ENCODE measurements at places on chromosomes 2 and 18.
A peak's percentile ranks its signal among the peaks of the same experiment; 100 is the strongest.

DNA sequence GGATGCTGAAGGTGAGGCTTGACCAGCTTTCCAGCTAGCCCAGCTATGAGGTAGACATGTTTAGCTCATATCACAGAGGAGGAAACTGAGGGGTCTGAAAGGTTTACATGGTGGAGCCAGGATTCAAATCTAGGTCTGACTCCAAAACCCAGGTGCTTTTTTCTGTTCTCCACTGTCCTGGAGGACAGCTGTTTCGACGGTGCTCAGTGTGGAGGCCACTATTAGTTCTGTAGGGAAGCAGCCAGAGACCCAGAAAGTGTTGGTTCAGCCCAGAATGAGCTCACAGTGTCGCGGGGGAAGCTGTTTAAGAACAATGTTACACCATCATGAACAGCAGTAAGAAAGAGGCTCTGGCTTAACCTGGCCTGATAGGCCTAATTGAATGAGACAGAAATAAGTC is 11.1 kb downstream of the PROC start:
- DNase-seq: no peak

DNA sequence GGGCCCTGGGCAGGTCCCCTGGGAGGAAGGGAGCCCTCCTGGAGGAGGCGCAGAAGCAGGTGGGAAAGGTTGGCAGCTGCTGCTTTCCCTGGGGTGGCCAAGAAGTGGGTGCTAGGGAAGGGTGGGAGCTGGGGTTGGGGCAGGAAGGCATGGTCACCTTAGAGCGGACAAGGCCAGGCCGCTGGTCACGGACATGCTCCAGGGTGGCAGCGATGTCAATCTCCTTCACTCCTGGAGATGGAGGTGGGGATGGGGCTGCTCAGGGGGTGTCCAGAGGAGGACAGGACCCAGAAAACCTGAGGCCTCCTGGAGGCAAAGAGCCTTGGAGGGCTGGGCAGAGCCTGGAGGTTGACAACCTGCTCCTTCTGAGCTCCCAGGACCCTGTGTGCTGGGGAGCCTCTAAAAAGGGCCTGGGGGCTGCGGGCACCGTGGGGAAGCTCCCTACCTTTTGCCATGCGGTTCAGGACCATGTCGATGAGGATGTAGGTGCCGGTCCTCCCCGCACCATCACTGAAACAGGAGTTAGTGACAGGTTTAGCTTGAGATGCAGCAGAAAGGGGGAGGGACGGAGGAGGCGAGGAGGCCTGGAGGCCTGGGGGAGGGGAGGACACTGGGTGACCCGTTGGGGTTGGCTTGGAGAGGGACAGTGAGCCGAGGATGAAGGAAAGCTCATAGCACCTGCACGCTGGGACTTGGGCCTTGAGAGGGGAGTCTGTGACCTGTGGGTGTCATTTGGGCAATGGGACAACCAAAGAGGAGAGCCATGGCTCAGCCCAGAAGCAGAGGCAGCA is 11.4 kb downstream of the DNAJB2 start:
- DNase-seq: no peak

DNA sequence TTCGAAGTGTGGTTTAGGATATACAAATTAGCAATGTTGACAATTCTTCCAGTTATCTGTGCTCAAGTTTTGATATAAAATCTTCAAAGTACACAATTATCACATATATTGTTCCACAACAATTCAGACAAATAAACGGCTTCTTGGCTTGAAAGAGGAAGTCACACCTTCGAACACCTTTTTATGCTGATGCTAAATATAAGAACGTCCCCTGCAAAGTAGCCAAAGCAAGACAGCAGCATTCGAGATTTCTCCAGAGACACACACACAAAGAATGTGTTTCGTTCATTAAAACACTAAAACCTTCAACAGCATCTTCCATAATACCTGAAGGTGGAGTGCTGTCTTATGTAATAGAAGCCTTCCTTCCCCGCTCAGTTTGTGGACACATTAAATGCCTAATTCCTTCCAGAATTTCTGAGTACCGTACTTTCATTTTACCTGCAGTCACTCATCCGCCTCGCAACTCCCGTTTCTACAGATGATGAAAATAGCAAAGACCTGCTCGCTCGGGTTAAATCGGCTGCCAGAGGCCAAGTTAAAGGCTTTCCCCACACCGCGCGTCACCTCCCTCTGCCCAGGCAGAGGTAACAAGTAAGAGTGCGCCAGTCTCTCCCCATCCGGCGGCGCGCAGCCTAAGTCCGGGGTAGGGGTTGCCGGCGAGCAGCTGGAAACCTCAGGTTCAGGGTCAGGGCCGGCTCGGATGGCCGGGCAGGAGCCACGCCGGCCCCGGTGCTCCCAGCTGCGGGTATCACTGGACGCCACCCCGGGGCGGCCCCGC is 847 bp downstream of the SERPINE2 start:
- peak; percentile 21 for DNase-seq

DNA sequence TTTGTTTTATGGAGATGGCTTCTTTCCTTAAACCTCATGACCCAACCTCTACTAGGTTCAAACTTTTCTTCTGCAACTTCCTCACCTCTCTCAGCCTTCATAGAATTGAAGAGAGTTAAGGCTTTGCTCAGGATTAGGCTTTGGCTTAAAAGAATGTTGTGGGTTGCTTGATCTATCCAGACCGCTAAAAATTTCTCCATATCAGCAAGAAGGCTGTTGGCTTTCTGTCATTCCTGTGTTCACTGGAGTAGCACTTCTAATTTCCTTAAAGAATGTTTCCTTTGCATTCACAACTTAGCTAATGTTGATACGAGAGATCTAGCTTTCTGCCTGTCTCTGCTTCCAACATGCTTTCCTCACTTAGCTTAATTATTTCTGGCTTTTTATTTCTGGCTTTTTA is 58.1 kb upstream of the KYNU start:
- DNase-seq: no peak

DNA sequence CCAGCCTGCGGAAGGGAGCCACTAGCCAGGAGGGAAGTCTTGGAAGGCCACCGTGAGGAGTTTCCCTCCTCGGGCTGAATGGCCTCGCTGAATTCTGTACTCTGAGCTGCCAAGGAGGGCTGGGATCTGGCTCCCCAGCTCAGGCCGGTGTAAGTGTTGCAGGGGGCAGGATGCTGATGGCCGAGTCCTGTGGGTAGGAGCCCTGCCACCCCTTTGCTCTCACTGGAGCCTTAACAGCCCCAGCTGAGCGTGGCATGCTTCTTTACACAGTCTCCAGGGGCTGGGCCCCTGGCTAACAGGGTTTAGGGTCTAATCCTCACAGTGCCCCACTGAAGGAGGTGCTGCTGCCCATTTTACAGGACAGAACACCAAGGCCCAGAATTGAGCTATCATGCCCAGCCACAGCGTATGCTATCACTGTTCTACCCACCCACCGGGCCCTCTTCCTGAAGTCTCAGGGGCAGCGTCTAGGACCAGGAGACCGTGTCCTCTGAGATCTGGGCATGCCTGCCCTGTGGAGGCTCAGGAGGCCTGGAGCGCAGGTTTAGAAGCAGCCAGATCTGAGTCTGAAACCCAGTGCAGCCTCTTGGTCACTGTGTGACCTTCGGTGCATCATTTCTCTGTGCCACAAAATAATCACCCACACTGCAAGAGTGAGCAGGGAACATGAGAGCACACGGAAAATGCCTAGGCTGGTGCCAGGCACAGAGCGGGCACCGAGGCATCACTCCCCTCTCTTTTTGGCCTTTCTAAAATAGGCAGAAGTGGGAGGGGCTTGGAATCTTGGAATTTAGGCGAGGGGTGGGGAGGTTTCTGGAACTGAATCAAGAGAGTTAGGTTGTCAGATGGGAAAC is 42.9 kb downstream of the TMEM37 start:
- no peak for DNase-seq

GRCh38 chr2:142175813-142176338 is 45.1 kb upstream of the LRP1B start:
- DNase-seq: no peak

- DNase-seq: no peak
These were observed 60.5 kb upstream of the GALNT5 start for GRCh38 chr2:157196956-157197355.

DNA sequence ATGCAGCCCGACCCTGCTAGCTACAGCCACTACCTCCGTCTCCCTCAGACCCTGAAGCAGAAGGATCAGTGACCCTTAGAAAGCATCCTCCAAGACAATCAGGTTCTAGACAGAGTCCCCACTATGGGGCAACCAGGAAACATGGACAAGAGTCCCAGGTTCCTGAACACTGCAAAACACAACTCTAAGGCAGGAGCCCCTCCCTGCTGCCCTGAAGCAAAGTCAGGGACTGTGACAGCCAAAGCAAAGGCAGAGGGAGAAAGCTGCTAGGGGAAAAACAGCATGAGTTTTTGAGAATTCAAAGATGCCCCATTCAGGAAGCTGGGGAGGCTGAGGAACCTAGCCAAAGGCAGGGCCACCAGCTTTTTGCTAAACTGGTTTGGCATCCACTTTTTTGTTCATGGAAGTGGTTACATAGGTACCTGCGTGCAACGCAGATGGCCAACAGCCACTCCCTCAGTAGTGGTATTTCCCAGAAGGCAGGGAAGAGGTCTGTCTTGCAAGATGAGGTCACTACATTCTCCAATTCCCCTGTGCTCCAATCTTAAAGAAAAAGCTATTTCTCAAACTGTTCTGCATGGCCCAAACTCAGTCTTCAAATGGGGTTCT is 33.2 kb downstream of the MYO5B start:
- DNase-seq: no peak

DNA sequence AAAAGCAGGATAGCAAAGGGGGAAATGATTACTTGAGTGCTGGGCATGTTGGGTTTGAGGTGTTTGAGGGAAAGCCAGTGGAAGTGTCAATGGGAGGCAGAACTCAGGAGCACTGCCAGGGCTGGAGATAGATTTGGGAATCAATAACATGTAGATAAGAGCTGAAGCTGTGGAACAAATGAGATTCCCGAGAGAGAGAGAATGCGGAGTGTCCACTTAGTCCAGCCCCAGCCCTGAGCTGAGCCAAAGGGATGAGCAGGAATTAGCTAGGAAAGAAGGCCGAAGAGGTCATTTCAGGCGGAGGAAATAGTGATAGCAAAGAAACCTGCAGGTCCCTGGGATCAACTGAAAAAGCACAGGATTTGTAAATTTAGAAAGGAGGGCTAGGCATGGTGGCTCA is 21.2 kb upstream of the YES1 start:
- DNase-seq: no peak

- no peak for DNase-seq
These were observed 9.7 kb upstream of the EN1 start for GRCh38 chr2:118856978-118857676.

- no peak for DNase-seq
These were observed 12.5 kb upstream of the BUB1 start for GRCh38 chr2:110690083-110690965.

- no peak for DNase-seq
These were observed 93.3 kb upstream of the SPRED2 start for GRCh38 chr2:65525616-65526231.

DNA sequence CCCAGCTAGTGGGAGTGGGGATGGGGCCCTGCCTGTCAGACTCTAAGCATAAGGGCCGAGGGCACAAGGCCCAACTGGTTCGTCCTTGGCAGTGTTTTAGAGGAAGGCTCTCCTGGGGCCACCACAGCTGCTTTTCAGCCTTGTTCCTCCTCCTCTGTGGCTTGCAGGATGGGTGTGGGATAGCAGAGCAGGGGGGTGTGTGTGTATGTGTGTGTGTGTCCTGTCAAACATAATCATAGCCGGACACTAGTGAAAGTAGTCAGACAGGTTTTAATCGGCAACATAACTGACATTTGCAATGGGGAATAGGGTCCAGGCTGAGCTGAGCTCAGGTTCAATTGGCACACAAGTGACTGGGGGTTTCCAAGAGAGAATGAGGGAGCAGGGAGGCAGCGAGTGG is 114.2 kb downstream of the SEPTIN10 start:
- DNase-seq: no peak

DNA sequence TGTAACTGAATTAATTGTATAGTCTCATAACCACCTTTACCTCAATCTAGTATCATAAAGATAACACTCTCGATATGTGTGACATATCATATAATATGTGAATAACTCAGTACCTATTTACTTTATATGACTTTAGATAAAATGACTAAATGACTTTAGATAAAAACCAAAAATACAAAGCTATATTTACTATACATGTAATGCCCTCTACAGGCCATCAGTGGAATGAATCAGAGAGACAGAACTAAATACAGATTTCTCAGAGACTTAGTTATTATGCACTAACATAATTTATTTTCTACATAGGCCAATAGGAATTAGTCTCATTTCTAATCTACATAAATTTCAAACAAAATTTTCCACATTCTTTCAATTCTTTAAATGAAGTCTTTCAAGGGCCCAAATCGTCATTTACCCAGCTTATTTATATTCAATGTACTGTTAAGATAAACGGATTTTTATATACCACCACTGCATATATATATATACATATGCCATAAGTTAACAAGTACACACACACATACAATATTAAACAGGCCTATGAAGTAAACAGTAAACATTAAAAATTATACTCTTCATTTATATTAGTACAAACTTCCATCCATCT is 219.9 kb downstream of the EXOC6B start:
- DNase-seq: no peak

DNA sequence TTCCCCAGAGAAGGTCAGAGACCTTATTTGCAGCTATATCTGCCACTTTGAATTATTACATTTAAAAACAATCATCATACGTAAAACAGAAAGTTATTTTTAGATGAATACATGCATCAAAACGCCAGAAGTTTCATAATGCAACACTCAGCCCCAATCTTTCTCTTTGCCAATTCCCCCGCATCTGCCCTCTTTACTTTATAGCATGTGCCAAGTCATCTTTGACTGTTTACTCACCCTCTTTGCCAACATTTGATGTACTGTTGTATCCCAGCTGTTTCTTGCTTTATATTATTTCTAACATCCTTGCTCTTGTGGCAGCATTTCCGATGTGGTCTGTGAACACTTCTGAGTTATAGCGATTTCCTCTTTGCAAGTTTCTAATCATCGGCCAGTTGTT is 86.2 kb downstream of the CRIM1 start:
- no peak for DNase-seq

Measured in CD4-positive, alpha-beta T cell treated with Interleukin-6 at 100 ng/mL for 8 hours (primary cell).